Caco-2 (cell line): ENCODE measurements at places on chromosomes 11 and 22.

DNA sequence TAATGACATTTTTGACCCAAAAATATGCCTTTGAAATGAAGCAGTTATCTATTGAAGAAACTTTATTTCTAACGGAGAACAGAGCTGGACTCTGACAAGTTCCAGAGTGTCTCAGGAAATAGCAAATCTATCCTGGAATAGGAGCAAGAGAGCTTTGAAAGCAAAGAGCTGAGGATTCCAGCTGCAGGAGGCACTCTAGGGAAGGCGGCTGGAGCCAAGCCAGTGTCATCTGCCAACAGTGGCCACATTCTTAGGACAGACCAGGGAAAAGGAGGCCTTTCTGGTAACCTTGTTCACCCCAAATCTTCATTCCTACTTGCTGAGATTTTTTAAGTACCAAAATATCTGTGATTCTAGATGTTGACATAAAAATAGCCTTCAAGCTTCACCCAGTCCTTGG is 493.5 kb upstream of the B3GAT1 start:
- no peak overlapping the region for H3K27ac ChIP-seq
- H3K36me3 ChIP-seq, result no peaks in the 10 kb centered on the region
- no peak overlapping the region for H3K4me3 ChIP-seq
- DNase-seq, result no peak
- H3K4me1 ChIP-seq, result no peaks in the 10 kb centered on the region
- no peaks in the 10 kb centered on the region for H3K27me3 ChIP-seq

- H3K27me3 ChIP-seq, result no peaks in the 10 kb centered on the region
- no peak overlapping the region for H3K4me3 ChIP-seq
- no peak for DNase-seq
- H3K36me3 ChIP-seq, result peaks cover 2% of the 10 kb centered on the region
- H3K4me1 ChIP-seq, result no peaks in the 10 kb centered on the region
Observed at GRCh38 chr22:49884503-49885260, 31.0 kb downstream of the ZBED4 start.

GRCh38 chr11:118911113-118911879 is 14.4 kb downstream of the BCL9L start:
- peak; percentile 94 for DNase-seq
- H3K27me3 ChIP-seq, result no peaks in the 10 kb centered on the region
- peaks cover 83% of the 10 kb centered on the region for H3K4me1 ChIP-seq

DNA sequence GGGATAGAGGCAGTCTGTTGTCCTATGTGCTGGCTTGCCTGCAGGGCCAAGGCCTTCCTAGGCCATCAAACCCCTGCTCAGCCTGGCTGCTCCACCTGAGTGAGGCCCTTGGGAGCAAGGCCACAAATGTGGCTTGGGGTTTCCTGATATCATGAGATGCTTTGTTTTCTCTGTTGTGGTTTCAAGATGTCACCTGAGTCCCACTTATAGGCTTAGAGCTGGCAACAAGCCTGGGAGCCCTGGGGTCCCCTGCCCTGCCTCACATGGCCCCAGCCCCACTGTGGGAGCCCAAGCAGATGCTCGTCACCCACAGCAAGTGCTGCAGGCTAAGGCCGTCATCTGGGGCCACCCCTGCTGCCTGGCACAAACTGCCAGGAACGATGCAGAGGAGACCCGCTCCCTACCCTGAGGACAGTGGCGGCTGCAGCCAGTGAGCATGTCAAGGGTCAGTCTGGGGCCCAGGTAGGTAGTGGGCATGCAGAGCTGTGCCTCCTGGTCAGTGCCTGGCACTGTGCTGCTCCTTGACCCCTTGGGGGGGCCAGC is 75.4 kb upstream of the KCNQ1OT1 start:
- H3K27ac ChIP-seq, result no peak overlapping the region
- no peaks in the 10 kb centered on the region for H3K4me1 ChIP-seq
- no peak overlapping the region for H3K4me3 ChIP-seq
- H3K27me3 ChIP-seq, result no peaks in the 10 kb centered on the region
- DNase-seq, result no peak

- no peaks in the 10 kb centered on the region for H3K4me1 ChIP-seq
- DNase-seq, result peak; percentile 47
- H3K36me3 ChIP-seq, result no peaks in the 10 kb centered on the region
Observed at GRCh38 chr22:35631597-35631996, 14.5 kb upstream of the MB start.

DNA sequence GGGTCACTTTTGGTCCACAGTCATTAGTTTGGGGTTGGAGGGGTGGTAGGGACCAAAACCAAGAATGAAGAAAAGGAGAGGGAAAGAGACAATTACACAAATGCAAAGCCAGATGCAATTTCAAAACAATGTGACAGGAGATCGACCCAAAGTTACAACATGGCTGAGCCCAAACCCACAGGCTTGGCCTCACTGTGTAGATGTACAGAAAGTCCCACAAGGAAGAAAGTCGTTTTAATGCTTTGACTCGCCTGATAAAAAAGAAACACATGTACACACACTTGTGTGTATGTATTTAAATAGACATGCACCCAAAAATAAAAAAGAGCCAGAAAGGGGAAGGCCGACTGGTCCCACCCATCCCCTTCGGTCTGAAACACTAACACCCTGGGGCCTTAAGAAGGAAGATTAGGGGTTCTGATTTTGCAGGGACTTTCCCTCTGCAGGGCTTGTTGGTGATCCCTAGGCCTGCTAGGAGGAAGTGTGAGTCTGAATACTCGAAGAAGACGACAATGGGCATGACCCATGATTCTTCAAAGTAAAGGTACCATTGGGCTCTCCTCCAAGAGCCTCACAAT is 104.1 kb downstream of the ETS1 start:
- no peaks in the 10 kb centered on the region for H3K27me3 ChIP-seq
- DNase-seq, result no peak
- H3K27ac ChIP-seq, result no peak overlapping the region
- no peaks in the 10 kb centered on the region for H3K4me1 ChIP-seq
- H3K4me3 ChIP-seq, result no peak overlapping the region
- H3K36me3 ChIP-seq, result no peaks in the 10 kb centered on the region

DNA sequence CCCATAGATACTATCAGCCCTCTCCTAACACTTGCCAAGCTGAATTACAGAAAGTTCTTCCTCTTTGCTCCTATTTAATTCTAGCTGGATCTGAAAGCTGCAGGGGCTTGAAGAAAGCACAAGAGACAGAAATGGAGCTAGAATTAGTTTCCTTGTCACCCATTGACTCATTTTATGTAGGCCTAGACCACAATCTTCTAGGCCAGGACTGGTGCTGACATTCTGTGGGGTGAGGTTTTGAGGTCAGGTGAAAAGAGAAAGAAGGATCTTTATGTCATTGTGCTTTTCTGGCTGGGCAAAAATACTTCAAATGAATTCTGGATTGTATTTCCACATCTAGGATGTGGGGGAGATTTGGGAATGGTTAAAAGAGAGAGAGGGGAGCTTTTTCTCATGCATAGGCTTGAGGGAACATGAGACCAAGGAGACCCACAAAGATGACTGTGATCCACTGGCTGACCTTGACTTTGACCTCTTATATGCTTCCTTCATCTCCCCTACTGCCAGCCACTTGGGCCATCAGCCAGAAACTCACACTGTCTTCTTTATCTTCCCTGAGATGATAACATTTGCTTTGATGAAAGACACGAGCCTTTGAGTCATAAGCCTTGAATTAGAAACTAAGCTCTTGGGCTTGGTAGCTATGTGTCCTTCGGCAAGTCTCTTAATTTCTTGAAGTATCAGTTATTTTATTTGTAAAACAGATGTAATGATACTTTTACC is 274.9 kb upstream of the CADM1 start:
- H3K27ac ChIP-seq, result no peak overlapping the region
- no peaks in the 10 kb centered on the region for H3K27me3 ChIP-seq
- no peaks in the 10 kb centered on the region for H3K4me1 ChIP-seq
- H3K4me3 ChIP-seq, result no peak overlapping the region
- H3K36me3 ChIP-seq, result no peaks in the 10 kb centered on the region

DNA sequence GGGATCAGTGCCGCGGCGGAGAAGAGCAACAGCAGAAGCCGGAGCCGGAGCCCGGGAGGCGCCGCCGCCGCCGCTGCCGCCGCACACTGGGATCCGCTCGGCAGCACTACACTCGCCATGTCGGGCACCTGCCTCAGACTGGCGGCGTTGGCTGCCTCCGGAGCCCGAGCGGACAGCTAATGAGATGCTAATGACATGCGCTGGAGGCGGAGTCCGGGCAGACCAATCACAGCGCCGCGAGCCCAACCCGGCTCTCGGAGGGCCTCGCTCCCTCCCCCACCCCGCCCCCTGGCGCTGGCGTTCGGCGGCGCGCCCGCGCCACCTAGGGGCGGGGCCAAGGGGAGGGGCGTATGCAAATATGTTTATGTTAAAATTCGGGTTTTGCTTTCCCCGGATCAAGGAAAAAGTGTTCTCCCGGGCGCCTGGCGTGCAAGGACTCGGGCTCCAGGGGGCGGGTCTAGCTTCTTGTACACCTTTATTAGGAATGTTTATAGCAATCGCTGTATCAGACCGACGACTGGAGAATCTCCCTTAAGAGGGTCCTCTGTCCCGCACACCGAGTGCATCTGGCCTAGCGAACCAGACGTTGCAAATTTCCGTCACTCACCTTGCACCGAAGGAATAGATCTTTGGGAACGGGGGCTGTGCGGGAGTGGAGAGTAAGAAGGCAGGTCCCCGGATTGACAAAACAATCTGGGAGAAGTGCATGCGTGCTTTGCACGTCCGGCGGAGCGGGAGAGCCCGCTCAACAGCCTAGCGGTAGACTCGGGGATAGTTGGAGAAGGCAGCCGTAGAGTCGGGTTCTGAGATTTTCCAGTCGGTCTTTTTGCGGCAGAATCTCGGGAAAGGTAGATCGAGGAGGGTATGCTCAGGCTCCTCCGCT is at the start of gene CADM1:
Gene CADM1, minus strand, starts transcription at position 140 of the 883 bp plus-strand sequence.
- H3K4me3 ChIP-seq, result peak within 1 kb of the TSS; percentile 76
- H3K4me1 ChIP-seq, result peaks cover 24% of the 10 kb centered on the region
- peak within 1 kb of the TSS; percentile 90 for H3K27ac ChIP-seq
- H3K27me3 ChIP-seq, result no peaks in the 10 kb centered on the region; the same call in 1 of the 2 replicates
- H3K36me3 ChIP-seq, result no peaks in the 10 kb centered on the region
- peak; percentile 100 for DNase-seq
